GM23338 (cell line): ENCODE measurements at places on chromosomes 12 and 14. TPM values are rescaled to one million over a fixed set of nuclear protein-coding genes. Genes with fewer than 3 reads are reported as not detected.

EML5 gene
- 1.0 and 1.6 TPM in 2 replicates for total RNA-seq

DNA sequence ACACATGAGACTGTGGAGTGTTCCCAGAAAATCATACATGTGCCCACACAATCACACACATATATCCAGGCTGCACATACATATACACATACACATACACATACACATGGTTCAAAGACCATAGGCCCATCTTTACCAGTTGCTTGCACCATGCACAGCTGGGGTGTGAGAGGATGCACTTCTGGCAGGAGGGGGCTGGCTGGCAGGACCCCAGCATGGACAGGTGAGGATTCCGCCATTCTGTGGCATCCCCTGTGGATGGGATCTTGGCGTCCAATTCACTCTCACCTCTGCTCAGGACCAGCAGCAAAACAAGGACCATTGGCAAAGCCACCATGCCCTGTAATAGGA lies 7.0 kb downstream of the ITGB7 start:
- no peak for DNase-seq

- DNase-seq: no peak
Measured at GRCh38 chr12:67855103-67855502, 134.1 kb upstream of the IFNG-AS1 start.

DNA sequence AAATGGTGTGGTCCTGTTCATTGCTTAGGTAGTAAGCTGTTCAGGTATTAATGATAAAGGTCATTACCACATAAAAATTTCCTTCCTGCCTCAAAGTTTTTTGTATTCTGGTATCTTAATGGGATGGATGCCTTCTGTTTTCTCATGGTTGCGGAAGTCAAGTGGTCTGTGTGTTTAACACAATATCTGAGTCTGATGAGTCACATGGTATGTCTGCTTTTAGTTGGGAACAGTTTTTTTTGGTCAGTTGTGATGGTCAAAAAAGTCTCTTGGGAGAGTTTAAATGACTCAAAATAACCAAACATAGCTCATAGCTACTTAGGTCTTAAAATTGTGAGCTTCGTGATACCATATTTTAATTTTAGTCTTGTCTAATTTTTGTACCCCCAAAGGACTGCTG lies 40.7 kb downstream of the STK38L start:
- DNase-seq: no peak
